ENCODE measurements at places on chromosomes 6 and 20. TPM values are rescaled to one million over a fixed set of nuclear protein-coding genes. Genes with fewer than 3 reads are reported as not detected.

DNA sequence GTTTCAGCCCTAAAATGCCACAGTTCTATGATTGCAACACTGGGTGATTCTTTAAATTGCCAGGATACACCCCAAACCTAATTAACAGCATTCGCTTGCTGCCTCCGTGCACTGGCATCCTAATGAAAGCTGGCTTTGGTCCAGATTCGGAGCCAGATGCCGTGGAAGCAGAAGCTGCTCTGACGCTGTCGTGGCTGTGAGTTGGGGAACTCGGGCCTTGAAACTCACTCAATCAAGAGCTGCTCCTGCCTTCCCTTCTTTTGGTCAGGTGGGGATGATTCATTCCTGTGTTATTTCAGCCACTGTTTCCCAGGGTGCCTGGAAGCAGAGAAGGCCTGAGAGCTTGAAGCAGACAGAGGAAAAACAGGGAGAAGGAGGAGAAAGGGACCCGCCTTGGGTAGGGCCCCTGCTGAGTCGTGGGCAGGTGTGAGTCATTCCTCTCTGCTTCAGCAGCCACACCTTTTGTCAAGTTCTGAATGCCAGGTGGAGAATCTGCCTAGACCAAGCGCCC is 36.2 kb upstream of the DSP start:
- H3K4me1 ChIP-seq: peaks cover 13% of the 10 kb centered on the region
- peak; percentile 77 for DNase-seq
- no peaks in the 10 kb centered on the region for H3K36me3 ChIP-seq
- H3K4me3 ChIP-seq: peak overlapping the region; percentile 49
- H3K27me3 ChIP-seq: no peaks in the 10 kb centered on the region

SUMO4 gene
- total RNA-seq: 1.4 TPM

CRISP2 gene
- not detected for total RNA-seq

DNA sequence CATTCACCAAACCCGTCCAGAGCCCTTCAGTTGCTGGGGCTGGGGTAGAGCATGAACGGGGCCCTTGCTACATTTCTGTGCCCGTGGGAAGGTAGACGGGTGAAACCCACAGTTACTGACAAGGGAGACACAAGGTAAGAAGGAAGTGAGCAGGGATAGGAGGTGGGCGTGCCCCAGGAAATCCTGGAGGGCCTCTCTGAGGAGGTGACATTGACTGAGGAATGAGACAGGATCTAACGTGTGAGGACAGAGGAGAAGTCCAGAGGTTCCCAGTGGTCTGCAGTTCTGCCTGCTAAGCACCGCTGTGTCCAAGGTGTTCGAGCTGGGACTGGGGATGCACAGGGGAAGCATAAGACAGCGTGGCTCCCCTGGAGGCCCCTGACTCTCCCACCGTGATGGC is 378.8 kb downstream of the CDH4 start:
- H3K4me1 ChIP-seq: no peaks in the 10 kb centered on the region
- DNase-seq: no peak
- peaks cover 66% of the 10 kb centered on the region for H3K27me3 ChIP-seq
- H3K36me3 ChIP-seq: no peaks in the 10 kb centered on the region
- H3K27ac ChIP-seq: no peak overlapping the region

Data from Calu3 (cell line).